Cortex of kidney (tissue), 1 donor: ENCODE measurements at places on chromosomes 1 and 21.

GRCh38 chr1:2388004-2388913 is 3.1 kb downstream of the MORN1 start:
- no peak for DNase-seq

GRCh38 chr21:42850866-42851391 is 28.4 kb downstream of the WDR4 start:
- no peak for DNase-seq

GRCh38 chr21:45854690-45855247 is 126.8 kb upstream of the COL6A1 start:
- no peak for DNase-seq

GRCh38 chr21:17540530-17540929 is 27.7 kb downstream of the CXADR start:
- DNase-seq = no peak

- no peak for DNase-seq
Measured at GRCh38 chr1:11661103-11661502, 2.9 kb upstream of the FBXO6 start.

- no peak for DNase-seq
Measured at GRCh38 chr1:203100516-203100869, 14.7 kb upstream of the MYOG start.

DNA sequence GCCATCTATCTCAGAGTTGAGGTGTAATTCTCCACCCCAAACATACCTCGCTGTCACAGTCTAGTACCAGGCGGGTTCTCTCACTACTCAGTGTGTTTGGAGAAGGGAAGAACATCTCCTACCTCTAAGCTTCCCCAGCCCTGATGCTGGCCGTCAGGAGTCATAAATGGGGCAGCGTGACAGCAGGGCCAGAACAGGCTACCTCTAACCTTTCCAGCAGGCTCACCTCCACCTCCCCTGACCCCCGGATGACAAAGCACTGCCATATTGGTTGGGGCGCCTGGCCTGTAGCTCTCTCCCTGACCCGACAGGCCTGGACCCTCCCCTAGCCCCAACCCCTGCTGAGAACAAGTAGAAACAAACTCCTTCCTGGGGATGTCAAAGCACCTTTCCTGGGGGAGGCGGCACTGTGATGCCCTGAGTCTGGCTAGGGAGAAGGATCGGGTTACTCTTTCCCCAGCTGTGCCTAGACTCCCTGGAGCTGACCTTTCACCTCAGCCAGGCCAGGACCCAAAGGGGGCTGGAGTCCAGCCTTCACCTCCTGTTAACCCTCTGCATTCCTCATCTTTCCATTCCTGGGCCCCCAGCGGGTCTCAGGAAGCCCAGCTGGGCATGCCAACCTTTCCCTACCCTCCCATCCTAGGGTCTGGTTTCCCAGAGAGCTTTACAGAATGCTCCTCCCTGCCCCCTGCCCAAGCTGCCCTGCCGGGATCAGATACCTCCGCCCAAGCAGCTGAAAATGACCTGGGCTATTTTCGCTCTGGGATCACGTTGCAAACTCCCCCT is 34.2 kb downstream of the AHDC1 start:
- DNase-seq = no peak

DNA sequence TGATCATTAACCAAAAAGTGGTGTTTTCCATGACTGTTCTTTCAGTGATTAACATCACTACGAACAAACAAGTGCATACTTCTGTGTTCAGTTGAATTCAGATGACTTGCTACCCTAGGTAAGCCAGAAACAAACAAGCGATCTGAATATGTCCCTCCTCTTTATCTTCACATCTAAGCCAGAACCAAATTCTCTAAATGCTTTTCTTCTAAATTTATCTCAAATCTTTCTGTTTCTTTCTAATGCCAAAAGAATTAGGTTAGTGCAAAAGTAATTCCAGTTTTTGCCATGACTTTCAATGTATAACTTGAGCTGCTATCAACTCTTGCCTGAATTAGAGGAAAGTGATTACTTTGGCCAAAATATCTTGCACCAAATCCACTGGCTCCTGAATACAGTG is 481.2 kb downstream of the COL11A1 start:
- no peak for DNase-seq

DNA sequence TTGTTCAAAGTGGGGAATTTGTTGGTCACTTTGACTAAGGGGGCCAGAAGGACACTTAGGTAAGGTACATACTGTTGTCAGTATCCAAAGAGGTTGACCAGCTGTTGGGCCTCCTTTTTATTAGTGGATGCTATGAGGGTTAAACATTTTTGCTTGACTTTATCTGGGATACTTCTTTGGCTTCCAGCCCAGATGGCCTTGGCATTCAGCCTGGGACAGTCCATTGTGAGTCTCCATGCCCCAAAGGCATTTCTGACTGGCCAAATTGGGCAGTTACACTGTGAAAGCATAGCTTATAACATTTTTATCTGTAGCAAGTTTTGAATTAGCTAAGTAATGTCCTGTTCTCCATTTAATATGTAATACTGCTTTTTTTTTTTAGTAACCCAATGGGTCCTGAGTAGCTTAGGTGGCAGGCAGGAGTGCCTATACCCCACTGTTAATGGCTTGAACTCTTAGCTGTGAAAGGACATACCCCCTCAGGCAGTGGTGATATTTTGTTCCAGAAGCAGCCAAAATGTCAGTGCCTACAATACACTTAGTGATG is 35.4 kb upstream of the CD1D start:
- DNase-seq = no peak

DNA sequence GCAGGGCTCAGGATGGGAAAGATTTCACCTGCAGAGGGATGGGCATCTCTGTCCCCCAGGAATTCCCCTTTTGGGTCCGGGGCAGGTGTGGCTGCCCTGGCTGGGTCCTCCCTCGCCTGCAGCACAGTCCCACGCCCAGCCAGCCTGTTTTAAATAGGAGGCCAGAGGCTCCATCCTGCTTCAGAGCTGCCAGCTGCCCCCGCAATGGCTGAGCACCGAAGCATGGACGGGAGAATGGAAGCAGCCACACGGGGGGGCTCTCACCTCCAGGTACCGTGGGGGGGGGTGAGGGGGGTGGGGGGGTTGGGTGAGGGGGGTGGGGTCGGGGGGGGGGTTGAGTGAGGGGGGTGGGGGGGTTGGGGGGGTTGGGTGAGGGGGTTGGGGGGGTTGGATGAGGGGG is 3.6 kb downstream of the SCNN1D start:
- DNase-seq = no peak

- no peak for DNase-seq
Measured at GRCh38 chr1:13763991-13764390, 64.0 kb downstream of the PRDM2 start.

GRCh38 chr1:41518471-41518870 is 34.0 kb upstream of the EDN2 start:
- no peak for DNase-seq

GRCh38 chr1:53046930-53047329 is 15.1 kb upstream of the PODN start:
- DNase-seq = no peak

DNA sequence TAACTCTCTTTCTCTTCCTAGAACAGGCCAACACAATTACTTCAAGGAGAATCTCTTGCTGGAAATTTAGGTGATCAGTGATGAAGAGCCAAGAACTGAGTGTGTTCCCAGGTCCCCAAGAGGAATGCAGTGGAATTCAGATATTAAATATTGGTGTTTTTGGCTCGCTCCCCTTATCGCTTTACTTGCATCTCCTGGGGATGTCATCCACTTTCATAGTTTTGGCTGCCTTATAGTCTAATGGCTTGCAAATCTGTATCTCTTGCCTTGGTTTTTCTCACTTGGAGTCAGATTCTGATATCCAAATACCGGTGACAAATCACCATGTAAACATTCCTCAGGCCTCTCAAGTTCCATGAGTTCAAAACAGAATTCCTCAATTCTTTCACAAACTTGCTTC is 151.0 kb upstream of the C1orf87 start:
- no peak for DNase-seq

DNA sequence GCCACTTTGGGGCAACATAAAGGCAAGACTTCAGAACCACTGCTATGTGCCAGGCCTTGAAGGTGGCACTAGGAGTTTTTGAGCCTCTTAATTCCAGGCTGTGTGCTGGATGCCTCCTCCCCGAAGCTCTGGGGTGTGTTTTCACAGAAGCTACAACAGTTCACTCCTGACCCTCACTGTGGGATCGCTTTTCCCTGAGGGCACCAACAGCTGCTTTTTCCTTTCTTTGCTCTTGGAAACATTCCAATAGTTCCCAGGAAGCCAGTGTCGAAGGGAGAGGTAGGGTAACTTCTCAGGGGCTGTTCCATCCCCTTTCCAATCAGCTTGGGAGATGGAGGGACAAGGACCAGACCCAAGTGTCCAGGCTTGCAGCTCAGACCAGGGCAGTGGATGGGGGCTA is 153.4 kb downstream of the C1orf94 start:
- DNase-seq = no peak

GRCh38 chr1:67570486-67571143 is 114.4 kb upstream of the GADD45A start:
- DNase-seq = no peak

DNA sequence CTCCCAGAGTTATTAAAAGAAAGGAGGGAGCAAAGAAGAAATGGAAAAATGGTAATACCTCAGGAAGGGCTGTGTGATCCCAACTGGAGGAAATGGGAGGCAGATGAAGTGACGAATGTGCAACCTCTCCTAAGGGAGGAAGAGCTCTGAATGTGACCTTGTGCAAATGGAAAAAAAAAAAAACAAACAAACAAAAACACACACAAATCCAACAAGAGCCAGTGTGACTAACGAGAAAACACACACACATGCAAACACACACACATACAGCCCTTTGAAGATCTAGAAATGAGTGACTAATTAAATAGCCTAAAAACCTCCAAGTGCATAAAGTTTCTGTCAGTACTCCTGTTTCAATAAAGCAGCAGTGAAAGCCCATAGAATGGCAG is 49.0 kb downstream of the CCN1 start:
- no peak for DNase-seq

DNA sequence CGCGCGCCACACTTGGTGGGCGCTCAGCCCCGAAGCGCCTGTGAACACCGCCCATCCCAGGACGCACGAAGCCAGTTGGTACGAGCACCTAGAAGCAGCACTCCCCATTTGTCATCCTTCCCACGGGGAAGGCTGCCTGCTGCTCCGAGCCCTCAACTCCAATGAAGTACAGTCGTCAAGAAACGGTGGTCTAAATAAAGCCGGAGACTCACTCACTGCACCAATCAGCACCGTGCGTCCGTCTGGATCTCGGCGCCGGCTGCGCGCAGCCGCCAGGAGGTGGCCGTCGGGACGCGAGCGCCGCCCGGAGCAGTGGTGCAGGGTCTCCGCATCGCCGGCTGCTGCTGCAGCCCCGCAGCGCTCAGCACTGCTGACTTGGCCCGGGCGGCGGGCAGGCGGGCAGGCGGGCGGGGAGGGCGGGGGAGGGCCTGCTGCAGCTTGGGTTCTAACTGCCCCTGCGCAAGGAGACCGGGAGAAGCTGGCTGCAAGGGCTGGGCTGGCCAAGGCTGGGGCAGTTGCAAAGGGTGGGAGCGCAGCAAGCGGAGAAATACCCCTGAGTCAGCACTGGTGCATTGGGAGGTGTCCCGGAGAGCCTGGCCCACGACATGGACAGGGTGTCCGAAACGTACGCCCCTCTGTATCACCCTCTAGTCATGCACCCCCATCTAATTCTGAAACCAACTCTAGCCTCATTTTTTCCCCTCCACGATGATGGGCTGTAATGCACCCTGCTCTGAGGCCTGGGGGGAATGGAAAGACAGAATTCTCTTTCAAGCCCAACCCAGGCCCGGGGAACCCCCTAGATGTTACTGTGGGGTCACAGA is 35.8 kb upstream of the H6PD start:
- no peak for DNase-seq

DNA sequence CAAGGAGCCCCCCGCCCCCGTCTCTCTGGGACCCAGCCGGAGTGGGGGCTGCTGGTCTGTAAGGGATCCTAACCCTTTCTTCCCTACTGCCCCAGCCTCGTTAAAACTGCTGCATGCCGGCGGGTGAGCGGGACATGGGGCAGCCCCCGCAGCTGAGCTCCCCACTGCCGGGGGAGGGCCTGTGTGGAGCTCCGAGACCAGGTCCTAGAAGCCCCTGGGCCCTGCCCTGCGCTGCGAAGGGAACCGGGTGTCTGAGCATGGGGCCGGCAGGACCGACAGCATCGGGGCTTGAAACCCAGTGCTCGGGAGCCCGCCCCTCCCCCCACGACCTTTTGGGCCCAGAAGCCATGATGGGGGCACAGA is 9.2 kb upstream of the COL6A1 start:
- DNase-seq = no peak

GRCh38 chr1:29090937-29091618 is 32.6 kb downstream of the TMEM200B start:
- DNase-seq = no peak

GRCh38 chr21:26443867-26444266 is 129.2 kb downstream of the CYYR1 start:
- DNase-seq = no peak

GRCh38 chr1:219687779-219688178 is 74.9 kb upstream of the ZC3H11B start:
- no peak for DNase-seq

DNA sequence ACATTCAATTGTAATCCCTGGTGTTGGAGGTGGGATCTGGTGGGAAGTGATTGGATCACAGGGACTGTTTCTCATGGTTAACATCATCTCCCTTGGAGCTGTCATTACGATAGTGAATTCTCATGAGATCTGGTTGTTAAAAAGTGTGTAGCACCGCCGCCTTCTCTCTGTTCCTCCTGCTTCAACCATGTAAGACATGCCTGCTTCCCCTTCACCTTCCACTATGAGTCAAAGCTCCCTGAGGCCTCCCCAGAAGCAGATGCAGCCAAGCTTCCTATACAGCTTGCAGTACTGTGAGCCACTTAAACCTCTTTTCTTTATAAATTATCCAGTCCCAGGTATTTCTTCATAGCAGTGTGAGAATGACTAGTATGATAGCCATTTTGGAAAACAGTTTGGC is 30.1 kb upstream of the TRIM62 start:
- DNase-seq = no peak

DNA sequence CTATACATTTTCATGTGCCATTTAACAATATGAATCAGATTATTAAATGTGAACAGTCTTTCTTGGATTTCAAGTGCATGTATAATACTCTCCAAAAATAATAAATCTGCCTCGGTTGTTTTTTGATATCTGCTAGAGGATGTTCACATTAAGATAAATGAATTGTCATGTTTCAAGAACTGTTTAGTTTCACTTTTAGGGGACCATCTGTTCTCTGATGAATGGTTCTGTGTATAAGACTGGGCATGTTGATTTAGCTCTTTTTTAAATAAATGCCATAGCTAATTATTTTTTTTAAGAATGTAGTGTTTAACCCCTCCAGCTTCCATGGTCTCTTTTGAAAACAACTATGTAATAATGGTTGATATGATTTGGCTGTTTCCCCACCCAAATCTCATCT is 1245.1 kb upstream of the ADGRL4 start:
- no peak for DNase-seq
